Activated naive CD4-positive, alpha-beta T cell treated with anti-CD3 and anti-CD28 coated beads, Interleukin-2, amount 10 ng/mL, durations not matched to agents 5 hours and 36 hours (primary cell): ENCODE measurements at places on chromosomes 3 and 15. TPM values are rescaled to one million over a fixed set of nuclear protein-coding genes. Genes with fewer than 3 reads are reported as not detected.

IL17RB gene
- total RNA-seq: 5.2 TPM

PLA2G4E gene
- not detected for total RNA-seq

LSMEM2 gene
- total RNA-seq: not detected

TRH gene
- not detected for total RNA-seq

CAPN3 gene
- total RNA-seq: 6.2 TPM

PLSCR4 gene
- not detected for total RNA-seq

CAV3 gene
- not detected for total RNA-seq

TXNRD3 gene
- total RNA-seq: 1.1 TPM
